ENCODE measurements at places on chromosomes 7 and 10.

DNA sequence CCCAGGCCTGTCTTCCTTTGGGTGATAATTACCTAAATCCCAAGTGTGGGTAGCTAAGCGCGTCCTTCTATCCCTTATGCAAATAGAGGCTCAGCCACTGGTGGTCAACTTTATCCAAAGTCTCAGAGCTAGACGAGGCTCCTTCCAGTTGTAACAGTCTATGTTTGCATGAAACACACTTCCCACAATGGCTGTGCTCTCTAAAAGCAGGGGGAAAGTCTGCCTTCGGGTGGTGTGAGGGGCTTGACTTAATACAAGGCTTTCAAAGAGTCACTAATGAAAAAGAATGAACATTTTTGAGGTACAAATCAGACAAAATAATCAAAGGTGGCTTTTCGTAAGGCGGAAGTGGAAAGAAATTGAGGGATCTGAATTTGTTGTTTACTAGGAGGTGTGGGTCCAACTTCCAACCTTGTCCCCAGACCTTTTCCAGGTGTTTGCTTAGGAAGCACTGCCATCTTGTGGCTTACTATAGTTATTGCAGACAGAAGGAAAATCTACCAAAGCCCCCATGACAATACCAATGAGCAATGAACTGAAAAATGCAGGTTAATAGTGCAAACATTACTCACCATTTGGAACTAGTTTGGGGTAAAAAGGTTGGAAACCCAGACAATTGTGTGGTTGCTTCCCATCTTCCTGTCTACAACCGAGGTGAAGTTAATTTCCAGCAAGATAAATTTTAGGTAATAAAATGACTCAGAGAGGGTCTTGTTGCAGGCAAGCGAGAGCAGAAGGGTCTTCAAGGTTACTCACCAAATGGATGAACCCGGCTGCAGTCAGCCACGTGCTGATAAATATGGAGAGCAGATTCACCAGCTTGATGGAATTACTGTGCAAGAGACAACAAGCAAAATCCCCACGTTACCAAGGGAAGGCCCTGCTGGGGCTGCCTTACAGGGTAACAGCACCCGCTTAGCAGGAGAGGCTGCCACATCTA is 525.7 kb downstream of the KCNMA1 start:
- no peak for DNase-seq

DNA sequence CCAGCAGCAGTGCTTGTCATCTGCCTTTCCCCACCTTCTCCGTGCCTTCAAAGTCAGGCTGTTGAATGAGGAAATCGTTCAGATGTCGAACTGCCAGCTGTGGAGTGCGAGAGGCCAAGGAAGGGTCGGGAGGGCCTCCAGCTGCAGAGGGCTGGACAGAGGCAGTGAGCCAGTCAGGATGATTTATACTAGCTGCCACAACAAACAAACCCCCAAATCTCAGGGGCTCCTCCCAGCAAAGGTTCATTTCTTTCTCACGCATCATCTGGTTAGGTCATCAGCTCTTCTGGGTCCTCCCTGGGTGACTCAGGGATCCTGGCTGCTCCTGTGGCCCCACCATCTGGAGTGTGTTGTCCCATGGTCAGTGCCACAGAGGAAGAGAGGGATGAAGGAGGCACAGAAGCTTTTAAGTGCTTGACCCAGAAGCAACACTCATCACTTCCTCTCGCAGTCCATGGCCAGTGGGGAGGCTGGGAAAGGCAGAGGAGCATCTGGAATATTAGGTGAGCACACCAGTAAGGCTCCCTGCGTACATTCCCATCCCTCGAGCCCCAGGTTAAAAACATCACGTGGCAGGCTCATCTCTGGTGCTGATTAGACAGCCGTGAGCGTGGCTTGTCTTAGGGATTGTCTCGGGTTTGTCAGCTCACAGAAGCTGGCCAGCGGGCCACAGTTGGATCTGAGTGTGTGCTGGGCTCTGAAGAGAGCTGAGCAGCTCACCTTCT is 140.7 kb downstream of the RGS10 start:
- no peak for DNase-seq

DNA sequence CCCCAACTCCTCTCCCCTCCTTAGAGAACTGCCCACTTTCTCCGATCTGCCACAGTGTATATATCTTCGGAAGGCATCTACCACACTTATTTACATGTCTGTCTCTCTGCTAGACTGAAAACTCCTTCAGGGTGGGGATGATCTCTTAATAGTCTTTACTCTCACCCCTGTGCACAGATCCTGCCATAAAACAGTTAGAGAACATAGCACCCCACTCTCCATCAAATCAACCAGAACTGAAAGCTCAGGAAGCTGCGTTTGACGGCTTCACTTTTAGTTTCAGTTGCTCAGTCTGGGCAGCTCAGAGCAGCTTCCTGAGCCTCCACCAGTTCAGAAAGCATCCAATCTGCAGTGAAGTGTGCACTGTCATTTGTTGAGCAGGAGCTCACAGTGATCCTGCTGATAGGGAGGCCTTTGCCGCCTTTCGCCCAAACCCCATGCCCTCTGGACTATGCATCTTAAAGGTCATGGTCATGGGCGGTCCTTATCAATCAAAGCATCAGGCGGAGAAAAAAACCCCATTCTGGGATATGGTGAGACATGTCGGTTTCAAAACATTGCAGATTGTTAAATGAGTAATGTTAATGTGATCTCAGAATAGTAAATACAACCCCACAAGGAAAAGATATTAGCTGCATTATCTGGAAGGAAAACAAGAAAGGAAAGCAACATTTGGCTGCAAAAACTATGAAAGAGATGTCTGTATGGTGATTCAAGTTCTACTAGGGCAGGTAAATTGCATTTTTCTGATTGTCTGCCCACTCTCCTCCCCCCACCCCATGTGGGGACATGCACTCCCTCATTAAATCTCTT is 167.1 kb upstream of the ADO start:
- DNase-seq, result no peak

DNA sequence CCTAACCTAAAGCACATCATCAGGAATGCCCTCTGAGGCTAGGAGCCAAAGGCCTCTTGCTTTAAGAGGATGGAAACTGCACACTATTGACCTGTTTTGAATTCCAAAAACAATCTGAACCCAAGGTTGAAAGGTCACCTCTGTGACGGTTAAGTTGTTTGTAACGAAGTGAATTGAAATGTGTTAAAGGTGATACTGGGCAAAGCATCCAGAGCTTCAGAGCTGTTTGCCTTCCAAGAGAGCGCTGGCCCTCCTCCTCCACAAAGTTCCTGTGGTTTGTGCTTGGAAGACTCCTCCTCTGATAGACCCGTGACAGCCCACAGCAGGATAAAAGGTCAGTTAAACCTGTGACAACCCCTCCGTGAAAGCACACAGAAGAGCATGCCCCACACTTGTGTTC is 133.7 kb upstream of the CTTNBP2 start:
- no peak for DNase-seq

DNA sequence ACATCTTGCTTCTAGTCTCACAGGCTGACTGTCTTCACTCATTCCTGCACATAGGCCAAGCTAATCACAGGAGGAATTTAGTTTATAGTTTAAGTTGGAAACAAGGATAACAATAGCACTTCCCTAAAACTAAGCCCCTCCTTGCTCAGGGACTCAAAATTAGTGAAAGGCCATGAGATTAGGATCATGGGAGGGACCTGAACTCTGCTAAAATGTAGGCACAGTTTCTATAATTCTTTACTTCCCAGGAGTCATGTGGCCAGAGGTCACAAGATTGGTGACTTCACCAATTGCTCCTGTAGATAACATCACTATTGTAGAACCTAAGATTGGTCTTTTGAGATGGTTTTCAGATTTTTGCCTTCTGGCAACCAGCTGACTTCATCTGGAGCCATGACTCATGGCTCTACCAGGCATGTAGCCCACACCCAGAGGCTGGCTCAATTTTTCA is 14.8 kb upstream of the UPP1 start:
- no peak for DNase-seq

DNA sequence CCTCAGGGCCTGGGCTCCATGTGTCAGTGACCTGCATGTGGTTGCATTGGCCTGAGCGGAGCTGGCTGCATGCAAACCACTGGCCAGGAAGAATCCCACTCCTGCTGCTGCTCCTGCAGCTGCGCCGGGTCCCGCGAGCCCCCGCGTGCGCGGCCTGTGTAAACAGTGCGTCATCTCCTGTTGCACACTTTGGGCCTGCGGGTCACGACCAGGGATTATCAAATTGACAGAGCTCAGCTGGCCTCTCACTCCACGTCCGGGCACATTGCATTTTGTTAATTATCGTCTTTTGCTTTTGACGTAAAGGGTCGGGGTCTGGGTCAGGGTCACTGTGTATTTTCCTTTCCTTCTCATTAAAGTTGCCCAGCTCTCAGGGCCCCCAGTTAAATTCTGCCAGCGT is 132.6 kb downstream of the RGS10 start:
- DNase-seq, result no peak

DNA sequence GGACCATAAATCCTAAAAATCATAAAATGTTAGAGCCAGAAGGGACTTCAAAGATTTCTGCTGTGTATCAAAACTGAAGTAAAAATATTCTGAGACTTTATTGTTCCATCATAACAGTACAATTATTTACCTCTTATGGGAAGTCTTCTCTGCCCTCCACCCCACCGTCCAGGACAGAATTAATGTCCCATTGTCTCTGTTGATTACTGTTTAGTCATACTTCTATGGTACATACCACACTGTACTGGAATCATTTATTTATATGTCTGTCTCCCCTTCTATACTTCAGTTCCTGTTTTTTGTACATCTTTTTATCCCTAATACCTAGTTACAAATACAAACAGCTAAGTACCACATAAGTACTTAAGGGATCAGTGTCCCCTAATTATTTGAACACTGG is 91.4 kb upstream of the CAPZA2 start:
- no peak for DNase-seq

GRCh38 chr7:98933321-98933720 is 55.0 kb downstream of the TRRAP start:
- DNase-seq, result no peak

- DNase-seq, result no peak
These were observed 315.3 kb upstream of the AUTS2 start for GRCh38 chr7:69282946-69283345.

- DNase-seq, result no peak
These were observed 170.6 kb upstream of the GRB10 start for GRCh38 chr7:50953303-50953702.

- no peak for DNase-seq
These were observed 105.0 kb downstream of the VIPR2 start for GRCh38 chr7:159039716-159040115.

GRCh38 chr10:22341190-22341925 is 3.9 kb upstream of the SPAG6 start:
- DNase-seq, result no peak

GRCh38 chr7:157477550-157478212 is 140.9 kb downstream of the DNAJB6 start:
- DNase-seq, result no peak

DNA sequence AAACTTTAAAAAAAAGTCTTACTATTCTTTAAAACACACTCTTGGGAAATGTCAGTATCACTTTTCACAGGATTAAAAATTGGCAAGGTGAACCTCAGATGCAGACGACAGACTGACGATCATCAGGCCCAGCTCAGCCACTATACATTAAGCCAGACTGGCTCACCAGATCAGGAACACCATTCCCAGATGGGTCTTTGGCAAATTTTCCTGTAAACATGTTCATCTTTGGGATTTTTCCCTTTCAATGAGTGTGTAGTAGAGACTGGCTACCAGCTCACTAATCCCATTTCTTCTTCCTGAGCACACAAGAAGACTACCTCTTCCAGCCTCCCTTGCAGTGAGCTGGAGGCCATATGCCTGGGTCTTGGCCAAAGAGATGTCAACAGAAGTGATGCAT is 142.7 kb upstream of the CHST15 start:
- DNase-seq, result no peak

DNA sequence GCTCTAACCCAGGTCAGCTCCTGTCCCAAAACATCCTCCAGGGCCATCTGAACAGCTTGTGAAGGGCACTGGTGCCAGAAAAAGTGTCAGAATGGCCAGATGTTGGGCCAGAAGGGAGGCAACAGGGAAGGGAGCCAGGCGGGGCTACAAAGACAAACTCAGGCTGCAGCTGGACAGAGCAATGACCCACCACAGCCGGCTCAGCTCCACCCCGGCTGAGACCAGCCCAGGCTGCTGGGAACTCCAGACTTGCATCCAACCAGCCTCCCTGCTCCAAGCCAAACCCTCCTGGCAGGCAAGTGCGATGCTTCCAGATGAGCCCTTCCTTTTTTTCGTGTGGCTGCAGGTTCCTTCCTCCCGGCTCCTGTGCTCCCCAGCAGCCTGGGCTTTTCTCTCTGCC is 466.9 kb downstream of the PTPRN2 start:
- no peak for DNase-seq

GRCh38 chr7:80981405-80981804 is 62.6 kb upstream of the SEMA3C start:
- no peak for DNase-seq

- no peak for DNase-seq
These were observed 59.4 kb downstream of the WDR37 start for GRCh38 chr10:1115607-1115955.

DNA sequence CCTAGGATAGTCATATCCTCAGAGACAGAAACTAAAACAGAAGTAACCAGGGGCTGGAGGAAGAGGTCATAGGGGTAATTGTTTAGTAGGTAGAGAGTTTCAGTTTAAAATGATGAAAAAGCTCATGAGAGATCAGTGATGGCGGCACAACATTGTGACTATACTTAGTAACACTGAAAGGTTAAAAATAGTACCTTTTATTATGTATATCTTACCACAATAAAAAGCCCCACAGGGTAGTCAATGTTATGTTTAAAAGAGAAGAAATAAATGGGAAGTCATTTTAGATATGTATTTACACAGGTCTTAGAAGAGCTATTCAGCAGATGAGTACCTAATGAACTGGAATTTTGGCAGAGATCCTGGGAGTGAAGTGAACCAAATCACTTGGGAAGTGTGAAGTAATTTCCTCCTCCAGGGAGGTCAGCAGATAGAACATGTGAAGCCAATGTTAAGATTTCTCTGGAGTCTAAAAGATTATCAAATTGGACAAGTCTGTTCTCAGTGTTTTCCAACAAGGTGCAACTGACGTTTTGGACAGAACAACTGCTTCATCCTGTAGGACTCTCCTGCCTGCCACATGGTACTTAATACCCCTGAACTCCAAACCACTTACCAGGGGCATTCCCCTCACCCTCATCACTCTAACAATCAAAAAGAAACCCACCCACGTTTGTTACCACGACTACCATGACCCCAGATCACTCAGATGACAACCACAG is 6.4 kb downstream of the CDCA7L start:
- no peak for DNase-seq

- DNase-seq, result no peak
These were observed 58.5 kb downstream of the RASGEF1A start for GRCh38 chr10:43208147-43209073.

All from NCI-H1417 treated with DMSO at 0.1 percent for 48 hours (cell line).